ENCODE measurements at places on chromosomes 12 and 14. TPM values are rescaled to one million over a fixed set of nuclear protein-coding genes. Genes with fewer than 3 reads are reported as not detected.

The LRRK2 gene
- 22.1 TPM for total RNA-seq

The ANG gene
- total RNA-seq, result 4.8 TPM

The IQSEC3 gene
- total RNA-seq, result 0.41 TPM

The RGS6 gene
- total RNA-seq, result not detected

The CLEC14A gene
- total RNA-seq, result 0.63 TPM

The TMPRSS12 gene
- not detected for total RNA-seq

The E2F7 gene
- 2.3 TPM for total RNA-seq

The KIF21A gene
- 10.8 TPM for total RNA-seq

The SCARB1 gene
- total RNA-seq, result 3.4 TPM

- no peak for DNase-seq
These were observed 552 bp downstream of the TAPBPL start for GRCh38 chr12:6452245-6452943.

GRCh38 chr12:49137476-49137875 is 6.3 kb upstream of the TUBA1B start:
- no peak for DNase-seq

- no peak for DNase-seq
These were observed 169.9 kb upstream of the LHX5 start for GRCh38 chr12:113641426-113642030.

DNA sequence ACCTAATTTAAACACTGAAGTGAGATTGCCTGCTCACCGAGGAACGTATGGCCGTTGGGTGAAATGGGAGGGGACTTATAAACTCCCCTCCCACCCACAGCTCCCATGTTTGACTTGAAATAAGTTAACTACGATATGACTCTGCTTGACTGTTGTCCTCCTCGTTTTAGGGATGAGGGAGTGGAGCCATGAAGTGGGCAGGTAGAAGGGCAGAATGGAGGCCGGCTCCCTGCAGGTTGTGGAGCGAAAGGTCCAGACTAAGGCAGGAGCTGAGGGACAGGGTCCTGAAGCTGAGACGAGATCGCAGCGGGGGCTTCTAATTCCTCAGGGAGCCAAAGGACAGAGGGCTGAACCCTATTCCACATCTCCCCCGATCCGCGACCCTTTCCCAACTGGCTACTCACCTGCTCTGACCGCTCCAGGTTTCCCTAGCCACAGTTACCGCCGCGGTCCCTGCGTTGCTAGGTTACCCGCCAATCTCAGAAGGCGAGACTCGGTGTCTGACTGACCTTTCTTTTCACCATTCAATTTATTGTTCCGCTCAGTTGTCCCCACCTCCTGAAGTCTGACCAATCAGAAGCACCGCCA is 577 bp upstream of the TPCN1 start:
- no peak for DNase-seq

DNA sequence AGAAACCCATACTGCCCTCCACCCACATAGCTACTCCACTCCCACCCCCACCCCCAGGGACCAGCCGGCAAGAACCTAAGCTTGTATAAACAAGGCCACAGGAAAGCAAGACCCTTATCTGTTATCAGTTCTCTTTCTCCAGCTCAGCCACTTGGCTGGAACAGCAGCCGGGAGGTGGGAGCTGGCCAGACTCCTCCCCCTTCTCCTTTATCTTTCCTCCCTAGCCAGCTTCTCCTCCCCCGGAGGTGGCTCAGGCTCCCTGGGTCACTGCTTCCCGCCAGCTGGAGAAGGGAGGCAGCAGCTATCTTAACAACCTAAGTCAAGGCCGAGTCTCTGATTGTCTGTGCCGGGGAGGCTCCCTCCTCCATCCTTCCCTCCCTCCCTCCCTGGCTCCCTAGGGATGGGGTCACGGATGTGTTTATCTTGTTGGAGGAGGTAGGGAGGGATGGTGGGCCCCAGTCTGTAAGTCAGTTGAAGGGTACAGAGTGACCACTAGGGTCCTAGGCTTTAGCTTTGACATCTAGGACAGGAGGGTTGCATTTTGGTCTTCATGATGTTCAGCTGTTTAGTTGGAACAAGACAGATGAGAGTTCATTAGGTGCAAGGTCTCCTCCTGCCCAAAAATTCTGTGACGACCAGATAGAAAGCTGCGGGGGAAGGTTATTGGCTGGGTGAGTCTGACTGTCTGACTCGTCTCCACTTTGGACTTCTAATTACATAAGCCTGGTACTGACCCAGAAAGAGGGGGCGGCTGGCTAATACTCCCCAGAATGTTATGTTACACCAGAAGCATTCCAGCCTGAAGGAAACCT is 29.7 kb downstream of the ZFP36L1 start:
- peak; percentile 84 for DNase-seq

GRCh38 chr12:110223777-110224378 is 57.2 kb upstream of the ATP2A2 start:
- peak; percentile 43 for DNase-seq

DNA sequence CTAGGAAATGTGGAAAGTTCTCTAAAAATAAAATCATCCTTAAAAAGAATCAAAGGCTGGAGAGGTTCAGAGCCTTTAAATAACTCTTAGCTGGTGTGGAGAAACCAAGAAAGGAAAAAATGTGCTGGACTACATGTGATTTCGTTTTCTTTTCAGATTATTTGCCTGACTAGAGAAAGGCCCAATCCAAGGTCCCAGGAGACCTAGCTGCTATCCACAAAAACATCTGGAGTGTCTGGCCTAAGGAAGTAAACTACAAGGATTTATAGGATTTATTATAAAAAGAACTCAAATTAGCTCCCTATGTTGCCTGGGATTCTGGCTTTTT is 774 bp upstream of the TMEM30B start:
- DNase-seq, result peak; percentile 63

DNA sequence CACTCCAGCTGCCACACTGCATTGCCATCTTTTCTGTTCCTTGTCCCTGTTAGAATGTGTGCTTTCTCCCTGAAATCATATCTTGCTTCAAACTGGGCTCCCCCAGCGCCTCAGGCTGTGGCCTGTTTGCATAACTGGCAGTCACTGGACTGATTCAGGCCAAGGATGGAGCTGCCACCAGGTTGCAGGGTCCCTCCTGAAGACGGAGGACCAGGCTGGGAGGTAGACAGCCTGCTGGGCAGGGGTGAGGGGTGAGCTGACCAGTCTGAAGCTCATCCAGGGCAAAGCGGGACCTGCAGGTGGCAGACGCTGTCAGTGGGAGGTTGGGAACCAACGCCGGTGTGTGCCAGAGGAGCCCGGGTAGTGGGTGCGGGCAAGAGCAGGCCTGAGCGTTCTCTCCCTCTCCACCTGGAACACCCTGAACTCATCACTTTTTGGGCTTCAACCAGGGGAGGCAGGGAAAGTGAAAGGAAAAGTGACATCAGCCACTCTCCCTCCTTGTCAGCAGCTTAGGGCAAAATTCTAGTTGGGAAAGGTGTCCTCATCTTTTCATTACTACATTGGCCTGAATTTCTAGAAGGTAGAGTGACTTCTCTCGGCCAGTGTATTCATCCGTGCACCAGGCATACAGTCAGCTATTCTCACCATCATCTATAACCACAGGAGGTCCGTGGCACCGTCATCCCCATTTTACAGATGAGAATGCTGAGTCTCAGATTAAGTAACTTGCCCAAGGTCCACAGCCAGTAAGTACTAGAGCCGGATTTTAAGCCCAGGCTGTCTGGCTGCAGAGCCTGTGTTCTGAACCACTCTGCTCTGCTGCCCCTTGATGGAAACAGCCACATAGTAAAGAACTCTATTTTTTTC is 219.1 kb downstream of the SLC41A2 start:
- DNase-seq, result no peak

- no peak for DNase-seq
These were observed 1.6 kb upstream of the HOXC12 start for GRCh38 chr12:53952871-53953734.

DNA sequence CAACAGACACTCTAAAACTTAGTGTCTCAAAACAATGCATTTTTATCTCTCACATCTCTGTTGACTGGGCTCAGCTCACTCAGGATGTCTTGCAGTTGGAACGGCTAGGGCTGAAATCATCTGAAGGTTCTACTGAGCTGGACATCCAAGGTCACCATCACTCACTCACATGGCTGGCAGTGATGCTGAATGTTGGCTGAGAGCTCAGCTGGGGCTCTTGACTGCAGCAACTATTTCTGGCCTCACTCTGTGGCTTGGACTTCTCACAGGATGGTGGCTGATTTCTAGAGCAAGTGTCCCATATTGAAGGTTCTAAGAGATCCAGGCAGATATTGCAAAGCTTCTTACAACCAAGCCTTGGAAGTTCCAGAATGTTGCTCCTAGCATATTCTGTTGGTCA is 166.5 kb downstream of the ZFP36L1 start:
- DNase-seq, result peak; percentile 16

- no peak for DNase-seq
These were observed 9.2 kb downstream of the GABARAPL1 start for GRCh38 chr12:10221846-10222245.

GRCh38 chr12:45944771-45945170 is 45.6 kb downstream of the SCAF11 start:
- DNase-seq, result peak; percentile 48

DNA sequence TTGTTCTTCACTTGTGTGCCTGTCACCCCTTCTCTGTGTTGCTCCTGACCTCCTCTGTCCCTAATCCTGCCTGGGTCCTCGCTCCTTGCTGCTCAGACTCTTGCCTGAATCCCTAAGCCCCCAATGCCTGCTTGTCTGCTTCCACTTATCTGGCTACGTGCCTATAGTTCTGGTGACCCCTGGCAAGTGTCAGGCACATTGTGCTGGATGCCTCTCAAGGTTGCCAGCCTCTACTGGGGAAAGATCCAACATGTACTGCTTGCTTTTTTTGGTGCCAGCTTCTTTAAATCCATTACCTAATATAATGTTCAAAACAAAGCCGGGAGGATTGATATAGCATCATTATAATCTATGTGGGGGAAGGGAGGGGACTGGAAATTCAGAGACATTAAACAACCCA is 448.0 kb upstream of the CCDC196 start:
- no peak for DNase-seq

DNA sequence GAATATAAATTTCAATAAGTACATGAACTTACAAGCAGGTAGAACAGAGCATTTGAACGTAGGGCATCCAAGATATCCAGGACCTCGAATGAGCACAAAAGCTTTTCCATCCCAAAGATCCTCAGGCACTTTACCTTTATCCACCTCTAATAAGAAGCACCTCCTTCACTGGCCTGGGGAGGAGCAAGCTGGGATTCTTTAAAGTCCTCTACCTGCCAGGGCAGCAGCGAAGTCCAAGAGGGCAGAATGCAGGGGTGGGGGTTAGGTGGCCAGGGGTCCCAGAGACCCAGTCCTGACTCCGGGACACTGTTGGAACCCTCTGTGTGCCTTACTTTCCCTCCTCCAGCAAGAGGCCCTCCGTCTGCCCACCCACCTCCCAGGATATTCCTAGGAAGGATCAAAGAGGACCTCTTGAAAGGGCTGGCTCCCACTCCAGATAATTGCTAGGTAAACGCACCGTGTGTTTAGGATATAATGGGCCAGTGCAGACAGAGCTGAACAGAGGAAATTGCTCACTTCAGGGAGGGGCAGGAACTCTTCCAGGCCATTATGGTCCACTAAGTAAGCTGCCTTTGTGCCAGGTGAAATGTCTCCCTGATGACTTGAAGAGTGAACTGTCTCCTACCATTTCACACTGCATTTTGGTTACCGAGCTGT is 68.1 kb downstream of the TTC9 start:
- DNase-seq, result no peak

GRCh38 chr12:48985475-48985897 is 7.4 kb downstream of the WNT1 start:
- DNase-seq, result no peak

- no peak for DNase-seq
These were observed 68.6 kb downstream of the ACSS3 start for GRCh38 chr12:81146228-81147225.

DNA sequence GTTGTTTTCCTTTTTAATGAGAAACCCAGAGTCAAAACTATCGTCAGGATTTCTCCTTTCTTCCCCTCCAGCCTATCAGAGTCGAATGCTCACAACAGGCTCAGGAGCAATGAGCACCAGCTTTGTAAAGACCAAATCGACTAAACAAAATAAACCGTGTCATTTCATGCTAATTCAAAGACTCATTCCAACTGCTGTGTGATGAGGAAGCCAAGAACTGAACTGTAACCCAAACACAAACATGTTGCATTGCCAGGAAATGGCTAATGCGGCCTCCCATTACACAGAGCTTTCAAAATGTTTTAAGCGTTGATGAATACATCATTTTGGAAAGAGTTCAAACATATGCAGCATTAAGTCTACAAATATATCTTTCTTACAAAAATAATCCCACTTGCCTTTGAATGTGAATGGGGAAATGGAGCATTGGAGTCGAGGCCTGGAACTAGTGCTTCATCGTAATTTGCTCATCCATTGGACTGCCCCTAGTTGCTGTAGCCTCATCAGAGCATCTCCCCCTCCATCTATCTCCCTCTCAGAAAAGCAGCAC is 349.5 kb downstream of the GXYLT1 start:
- DNase-seq, result no peak

DNA sequence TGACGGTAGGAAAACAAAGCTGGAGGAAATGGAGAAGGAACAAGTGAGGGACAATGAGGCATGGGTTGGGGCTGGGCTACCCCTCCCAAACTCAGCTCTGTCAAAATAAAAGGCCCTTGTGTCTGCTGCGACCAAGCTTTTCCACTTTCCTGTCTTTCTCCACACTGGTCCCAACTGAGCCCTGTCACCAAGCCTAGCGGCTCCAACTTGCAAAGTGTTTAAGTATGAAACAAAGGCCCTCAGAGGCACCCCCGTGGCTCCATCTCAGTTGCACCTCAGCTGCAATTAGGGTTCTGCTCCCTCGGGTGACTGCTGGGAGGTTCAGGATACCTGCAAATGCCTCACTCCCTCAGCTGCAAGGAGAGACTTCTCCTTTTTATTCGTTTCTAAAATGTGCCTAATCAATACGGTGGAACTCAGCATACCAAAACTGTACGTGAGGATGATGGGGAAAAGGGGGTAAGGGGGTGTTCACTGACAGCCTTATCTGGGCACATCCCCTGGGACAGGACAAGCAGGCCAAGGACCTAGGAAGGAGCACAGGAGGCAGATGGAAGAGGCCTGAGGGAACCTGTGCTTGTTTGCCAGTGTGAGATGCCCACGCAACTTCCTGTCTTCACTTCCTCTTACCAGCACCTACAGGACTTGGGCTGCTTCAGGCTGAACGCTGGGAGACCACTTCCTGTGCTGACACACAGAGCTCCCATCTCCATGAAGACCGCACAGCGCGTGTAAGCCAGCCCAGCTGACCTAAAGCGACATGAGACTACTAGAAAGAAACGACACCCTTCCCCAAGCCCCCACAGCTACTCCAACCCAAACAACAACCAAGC is 8.9 kb downstream of the VAMP1 start:
- DNase-seq, result no peak

- no peak for DNase-seq
These were observed 7.9 kb upstream of the FBRSL1 start for GRCh38 chr12:132481771-132482745.

Data from fibroblast of the aortic adventitia (primary cell).